Prostate gland (tissue), 2 donors: ENCODE measurements at places on chromosomes 7 and 10. TPM values are rescaled to one million over a fixed set of nuclear protein-coding genes. Genes with fewer than 3 reads are reported as not detected.

GRCh38 chr10:614790-615582, 74.5 kb downstream of the DIP2C start:
- DNase-seq = no peak

- no peak for DNase-seq
Observed at GRCh38 chr7:158672975-158673374, 31.6 kb downstream of the NCAPG2 start.

RABGEF1 gene
- 20.8 TPM for total RNA-seq

GARIN1A gene
- 0.18 TPM for total RNA-seq

DNA sequence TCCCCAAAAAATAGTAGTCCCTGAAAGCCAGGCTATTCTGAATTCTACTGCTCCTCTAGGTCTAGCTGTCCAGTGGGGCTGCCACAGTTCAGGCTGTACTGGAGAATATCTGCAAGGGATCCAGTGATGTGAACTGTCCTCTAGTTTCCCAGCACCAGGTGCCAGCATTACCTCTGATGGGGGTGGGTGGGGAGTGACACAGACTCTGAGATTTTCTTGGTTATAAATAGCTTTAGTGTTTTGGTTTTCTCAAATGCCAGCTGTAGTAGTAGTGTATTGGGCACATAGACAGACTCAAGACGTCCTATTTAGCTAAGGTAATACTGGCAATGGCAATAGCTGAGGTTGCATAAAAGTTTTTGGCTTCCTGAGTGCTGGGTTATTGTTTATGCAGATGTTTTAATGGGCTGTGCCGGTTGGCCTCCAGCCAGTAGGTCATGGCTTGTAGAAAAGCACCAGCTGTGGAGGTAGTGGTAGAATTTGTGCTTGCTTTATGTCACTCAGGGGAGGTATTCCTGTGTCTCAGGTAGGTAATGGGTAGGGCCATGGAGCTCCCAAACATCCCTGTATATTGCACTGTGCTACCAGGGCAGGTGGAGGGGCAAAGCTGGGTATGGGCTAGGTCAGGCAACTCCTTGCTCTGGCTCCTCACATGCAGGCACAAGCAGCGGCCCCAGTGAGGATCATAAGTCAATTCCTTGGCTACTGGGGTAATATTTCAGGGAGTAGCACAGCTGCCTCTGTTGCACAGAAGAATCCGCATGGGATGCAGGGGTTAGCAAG, 338.7 kb upstream of the LRRTM3 start:
- DNase-seq = no peak

KCNMA1 gene
- 29.1 TPM for total RNA-seq

- DNase-seq = no peak
Observed at GRCh38 chr7:149448961-149449360, 11.9 kb downstream of the ZNF777 start.

DNA sequence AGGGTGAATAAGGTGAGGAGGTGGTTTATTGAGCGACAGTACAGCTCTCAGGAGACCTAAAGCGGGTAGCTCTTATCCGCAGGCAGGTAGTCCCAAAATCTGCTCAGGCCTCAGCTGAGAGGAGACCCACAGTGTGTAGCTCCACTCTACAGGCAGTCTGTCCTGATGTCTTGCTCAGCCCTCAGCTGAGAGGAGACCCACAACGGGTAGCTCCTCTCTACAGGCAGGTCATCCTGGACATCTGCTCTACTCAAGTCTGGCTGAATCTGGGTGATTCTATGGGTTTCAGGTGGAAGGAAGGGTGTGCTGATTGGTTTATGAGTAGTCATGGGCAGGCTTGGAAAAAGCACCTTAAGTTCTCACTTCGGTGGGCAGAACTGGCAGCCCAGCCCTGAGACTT, 55.6 kb upstream of the ABCB5 start:
- no peak for DNase-seq

MYO3A gene
- total RNA-seq = 5.2 TPM
